Left lung (tissue), 14 donors: ENCODE measurements at places on chromosomes 4 and X.

DNA sequence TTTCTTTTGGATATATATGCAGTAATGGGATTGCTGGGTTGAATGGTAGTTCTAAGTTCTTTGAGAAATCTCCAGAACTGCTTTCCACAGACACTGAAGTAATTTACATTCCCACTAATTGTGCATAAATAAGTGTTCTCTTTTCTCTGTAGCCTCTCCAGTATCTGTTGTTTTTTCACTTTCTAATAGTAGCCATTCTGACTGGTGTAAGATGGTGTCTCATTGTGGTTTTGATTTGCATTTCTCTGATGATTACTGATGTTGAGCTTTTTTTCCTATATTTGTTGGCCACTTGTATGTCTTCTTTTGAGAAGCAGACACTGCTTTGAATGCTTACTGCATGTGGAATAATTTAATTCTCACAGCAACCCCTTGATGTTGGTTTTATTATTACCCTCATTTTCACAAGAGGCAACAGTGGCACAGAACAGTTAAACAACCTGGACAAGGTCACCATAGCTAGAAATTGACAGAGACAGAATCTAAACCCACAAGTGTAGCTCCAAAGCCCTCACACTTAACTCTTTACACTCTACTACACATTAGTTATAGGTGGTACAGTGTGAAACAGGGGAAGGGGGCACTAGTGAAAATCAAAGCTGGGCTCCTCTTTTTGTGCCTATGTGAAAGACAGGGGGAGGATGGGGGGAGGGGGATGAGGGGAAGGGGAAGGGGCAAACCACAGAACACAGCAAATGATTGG is 96.1 kb downstream of the REELD1 start:
- DNase-seq = no peak

GRCh38 chrX:116114999-116115398 is 55.5 kb upstream of the AGTR2 start:
- DNase-seq = no peak

DNA sequence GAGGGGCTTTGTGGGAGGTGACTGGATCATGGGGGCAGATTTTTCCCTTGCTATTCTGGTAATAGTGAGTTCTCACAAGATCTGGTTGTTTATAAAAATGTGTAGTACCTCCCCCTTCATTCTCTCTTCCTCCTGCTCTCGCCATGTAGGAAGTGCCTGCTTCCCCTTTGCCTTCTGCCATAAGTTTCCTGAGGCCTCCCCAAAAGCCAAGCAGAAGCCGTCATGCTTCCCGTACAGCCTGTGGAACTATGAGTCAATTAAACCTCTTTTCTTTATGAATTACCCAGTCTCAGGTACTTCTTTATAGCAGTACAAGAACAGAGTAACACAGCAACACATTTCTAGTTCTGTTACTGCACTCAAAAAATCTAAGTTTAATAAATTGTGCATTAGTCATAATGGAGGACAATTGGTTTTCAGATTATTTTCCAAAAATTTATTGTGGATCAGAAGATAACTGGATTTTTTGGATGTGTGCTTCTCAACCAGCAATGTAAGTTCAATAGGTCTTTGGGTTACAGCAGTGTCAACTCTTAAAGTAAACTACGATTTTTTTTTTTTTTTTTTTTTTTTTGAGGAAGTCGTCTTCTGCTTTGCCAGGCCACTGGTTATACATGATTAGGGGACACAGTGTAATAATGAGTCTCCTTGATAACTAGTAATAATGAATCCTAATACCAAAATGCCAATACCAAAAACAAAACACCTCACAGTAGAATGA is 69.9 kb downstream of the CHIC2 start:
- DNase-seq = no peak

DNA sequence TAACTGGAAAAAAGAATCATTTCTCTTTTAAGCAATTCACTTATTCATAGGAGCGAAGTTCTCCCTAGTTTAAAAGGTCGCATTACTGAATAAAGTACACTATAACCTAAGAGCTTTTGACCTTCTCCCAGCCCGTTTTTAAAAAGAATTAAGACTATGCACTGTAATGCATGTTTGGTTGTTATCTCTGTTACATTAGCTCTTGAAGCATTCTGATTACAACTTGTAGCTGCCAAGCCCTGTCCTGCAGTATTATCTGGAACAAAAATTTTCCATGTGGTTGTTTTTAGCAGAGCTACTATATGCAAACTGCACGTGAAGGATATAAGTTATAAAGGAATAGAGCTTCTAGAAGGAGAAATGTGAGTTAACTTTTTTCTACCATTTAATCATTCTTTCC is 8.1 kb downstream of the GAB1 start:
- peak; percentile 65 for DNase-seq
